MV-4-11 (cell line): ENCODE measurements at places on chromosomes 13 and 19.

DNA sequence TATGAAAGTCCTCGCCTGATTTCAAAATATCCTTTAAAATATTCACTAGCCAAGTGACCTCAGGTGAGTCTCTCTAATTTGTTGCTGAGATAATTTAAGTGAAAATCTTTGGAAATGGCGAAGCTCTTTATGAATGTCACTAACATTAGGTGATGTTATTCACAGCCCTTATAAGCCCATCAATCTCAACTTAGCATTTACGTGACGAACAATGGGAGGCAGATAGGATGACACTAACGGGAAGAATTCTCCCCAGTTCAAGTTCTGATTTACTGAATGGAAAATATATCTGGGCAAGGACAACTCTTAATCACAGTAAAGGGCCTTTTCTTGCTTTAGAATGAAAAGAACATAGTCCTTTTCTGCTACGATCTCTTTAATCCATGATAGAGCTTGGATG is 378.7 kb downstream of the LIG4 start:
- DNase-seq = no peak

DNA sequence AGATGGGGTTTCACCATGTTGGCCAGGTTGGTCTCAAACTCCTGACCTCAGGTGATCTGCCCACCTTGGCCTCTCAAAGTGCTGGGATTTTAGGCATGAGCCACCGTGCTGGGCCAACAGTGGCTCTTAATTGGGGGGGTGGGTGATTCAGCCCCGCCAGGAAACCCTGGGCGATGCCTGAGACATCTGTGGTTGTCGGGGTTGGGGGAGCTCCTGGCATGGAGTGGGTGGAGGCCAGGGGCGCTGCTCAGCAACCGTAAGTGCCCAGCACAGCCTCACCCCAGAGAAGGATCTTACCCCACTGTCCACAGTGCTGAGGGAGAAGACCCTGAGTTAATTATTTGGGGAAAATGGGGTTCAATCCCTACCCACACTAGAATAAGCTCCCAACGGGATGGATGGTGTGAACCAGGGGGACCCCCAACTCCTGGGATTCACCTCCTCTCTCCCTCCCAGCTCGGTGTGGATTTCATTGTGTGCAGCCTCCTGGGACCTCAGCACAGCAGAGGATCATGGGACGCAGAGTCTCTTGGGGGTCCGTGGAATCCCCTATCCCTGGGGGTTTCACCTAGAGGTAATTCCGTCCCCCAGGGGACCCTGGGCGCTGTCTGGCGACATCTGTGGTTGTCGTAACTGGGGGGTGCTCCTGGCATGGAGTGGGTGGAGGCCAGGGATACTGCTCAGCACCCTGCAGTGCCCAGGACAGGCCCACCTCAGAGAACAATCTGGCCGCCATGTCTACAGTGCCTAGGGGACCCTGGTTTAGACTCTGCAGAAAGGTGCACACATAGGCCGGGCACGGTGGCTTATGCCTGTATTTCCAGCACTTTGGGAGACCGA is 68.9 kb downstream of the GADD45B start:
- no peak for DNase-seq

DNA sequence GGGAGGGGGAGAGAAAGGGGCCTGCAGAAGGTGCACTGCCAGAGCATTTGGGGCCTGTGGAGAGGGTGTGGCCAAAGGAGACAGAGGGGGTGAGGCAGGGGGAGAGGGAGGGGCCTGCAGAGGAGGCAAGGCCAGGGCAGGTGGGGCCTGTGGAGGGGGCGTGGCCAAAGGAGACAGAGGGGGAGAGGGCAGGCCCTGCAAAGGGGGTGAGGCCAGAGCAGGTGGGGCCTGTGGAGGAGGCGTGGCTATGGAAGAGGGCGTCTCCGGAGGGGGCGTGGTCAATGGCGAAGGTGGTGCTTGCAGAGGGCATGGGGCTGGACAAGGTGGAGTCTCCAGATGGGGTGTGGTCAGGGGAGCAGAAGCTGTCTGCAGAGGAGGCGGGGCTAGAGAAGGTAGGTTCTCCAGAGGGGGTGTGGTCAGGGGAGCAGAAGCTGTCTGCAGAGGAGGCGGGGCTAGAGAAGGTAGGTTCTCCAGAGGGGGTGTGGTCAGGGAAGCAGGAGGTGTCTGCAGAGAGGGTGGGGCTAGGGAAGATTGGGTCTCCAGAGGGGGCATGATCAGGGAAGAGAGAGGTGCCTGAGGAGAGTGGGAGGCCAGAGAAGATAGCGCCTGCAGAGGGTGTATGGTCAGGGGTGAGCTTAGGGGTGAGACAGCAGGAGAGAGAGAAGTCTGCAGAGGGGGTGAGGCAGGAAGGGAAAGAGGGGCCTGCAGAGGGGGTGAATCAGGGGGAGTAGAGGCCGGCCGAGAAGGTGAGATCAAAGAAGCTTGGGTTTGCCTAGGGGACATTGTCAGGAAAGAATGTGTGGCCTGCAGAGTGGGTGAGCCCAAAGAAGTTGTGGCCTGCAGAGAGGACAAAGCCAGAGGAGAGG is 3.4 kb downstream of the PRR36 start:
- peak; percentile 95 for DNase-seq

DNA sequence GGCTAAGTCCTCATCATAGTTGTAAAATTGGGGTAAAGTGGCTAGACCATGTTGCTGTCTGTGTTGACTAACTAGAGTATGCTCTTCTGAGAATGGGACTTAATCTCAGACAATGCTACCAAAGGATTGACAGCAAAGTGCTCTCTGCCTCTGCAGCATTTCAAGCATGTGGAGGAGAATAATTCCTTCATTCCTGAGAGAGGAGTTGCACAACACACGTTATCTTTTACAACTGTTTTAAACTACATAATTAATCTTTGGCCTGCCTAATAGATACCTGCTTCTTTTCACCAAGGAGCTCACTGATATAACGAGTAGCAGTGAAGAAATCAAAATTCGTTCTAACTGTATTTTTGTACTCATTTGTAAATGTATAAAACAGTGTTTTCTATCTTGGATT is 2172.2 kb downstream of the PCDH9 start:
- DNase-seq = no peak

GRCh38 chr13:22789916-22790315 is 390.9 kb upstream of the SGCG start:
- no peak for DNase-seq

GRCh38 chr19:28039677-28040381 is 1173.1 kb downstream of the UQCRFS1 start:
- DNase-seq = no peak

GRCh38 chr19:54149021-54149812 is 10.3 kb downstream of the LENG1 start:
- DNase-seq = no peak

DNA sequence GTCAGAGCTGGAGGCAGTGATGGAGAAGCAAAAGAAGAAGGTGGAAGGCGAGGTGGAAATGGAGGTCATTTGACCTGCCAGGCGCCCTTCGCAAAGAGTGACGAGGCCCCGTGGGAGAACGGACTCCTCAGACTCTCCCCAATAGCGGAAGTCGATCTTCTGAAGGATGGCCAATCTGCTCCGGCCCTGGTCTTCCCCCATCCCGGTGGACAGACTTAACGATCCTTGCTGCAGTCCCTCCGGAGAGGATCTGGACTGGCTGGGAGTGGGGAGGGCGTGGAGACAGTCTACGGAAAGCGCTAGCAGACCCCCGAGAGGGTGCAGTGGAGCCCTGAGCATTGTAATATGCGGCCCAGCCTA is 11.9 kb downstream of the EPS8L1 start:
- DNase-seq = no peak

DNA sequence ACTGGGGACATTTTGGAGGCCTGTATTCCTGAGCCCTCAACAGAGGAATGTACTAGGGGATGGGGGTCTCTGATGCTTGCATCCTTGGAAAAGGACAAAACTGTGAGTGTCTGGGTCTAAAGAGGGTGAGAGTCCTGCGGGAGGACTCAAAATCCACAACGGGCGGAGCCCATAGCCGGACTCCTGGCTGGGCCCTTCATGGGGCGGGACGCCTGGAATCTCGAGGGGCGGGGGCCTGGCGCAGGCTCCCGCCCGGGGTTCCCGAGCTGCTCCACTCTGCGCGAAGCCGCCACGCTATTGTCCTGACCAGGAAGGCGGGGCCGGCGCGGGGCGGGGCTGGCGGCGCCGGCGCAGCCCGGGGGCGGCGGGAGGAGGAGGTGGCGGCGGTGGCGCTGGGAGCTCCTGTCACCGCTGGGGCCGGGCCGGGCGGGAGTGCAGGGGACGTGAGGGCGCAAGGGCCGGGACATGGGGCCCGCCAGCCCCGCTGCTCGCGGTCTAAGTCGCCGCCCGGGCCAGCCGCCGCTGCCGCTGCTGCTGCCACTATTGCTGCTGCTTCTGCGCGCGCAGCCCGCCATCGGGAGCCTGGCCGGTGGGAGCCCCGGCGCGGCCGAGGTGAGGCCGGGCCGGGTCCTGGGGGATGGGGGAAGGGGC is at the start of gene APLP1:
APLP1 (plus strand) TSS at position 403 of the 651 bp plus-strand sequence; CDS start at position 466, 63 bp downstream.
- peak; percentile 19 for DNase-seq

- no peak for DNase-seq
Observed at GRCh38 chr13:60603049-60603448, 206.0 kb downstream of the TDRD3 start.

DNA sequence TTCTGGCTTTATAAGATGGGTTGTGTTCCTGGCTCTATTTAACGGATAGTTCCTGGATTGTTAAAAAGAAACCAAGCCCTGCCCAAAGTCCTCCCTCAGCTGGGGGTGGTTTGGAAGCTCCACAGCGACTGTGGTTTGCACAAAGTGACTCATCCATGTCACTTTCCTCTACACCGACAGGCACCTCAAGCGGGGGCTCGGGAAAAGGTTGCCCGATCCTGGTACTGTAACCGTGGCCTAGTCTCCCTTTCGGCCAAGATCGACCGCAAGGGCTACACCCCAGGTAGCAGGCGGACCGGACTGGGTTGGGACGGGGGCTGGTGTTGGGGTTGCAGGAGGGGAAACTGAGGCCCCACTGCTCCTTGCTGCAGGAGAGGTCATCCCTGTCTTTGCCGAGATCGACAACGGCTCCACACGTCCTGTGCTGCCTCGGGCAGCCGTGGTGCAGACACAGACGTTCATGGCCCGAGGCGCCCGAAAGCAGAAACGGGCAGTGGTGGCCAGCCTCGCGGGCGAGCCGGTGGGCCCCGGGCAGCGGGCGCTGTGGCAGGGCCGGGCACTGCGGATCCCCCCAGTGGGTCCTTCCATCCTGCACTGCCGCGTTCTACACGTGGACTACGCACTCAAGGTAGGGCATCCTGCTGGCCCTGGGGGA is 1.6 kb downstream of the ARRDC2 start:
- DNase-seq = peak; percentile 64

DNA sequence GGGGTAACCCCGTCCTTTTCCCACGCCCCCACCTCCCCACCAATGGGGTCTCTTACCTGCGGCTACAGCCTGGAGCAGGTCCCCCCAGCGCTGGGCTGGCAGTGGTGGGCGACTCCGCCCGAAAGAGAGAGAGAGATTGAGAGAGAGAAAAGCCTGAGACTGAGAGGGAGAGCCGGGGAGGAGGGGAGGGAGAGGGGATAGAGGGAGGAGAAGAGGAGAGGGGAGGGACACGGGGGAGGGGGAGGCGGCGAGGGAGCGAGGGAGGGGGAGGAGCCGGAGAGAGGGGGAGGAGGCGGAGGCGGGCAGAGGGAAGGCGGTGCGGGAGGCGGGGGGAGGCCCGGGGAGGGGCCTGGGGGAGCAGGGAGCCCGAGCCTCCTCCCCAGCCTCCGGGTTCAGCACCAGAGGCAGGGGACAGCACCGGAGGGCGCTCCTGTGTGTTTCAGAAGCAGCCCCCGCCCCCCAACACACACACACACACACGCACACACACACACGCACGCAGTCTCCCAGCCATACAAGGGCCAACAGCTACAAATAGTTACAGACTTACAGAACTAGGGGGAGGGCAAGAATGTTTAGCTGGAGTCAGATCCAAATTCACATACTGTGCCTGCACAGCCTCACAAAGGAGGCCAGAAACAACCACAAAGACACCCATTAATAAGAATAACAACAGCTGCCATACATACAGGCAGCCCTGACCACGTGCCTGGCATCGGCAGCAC is at the start of gene SLC8A2:
SLC8A2 (minus strand) TSS at position 161 of the 725 bp plus-strand sequence. CDS start 5,490 bp downstream, outside the sequence.
- peak; percentile 76 for DNase-seq

DNA sequence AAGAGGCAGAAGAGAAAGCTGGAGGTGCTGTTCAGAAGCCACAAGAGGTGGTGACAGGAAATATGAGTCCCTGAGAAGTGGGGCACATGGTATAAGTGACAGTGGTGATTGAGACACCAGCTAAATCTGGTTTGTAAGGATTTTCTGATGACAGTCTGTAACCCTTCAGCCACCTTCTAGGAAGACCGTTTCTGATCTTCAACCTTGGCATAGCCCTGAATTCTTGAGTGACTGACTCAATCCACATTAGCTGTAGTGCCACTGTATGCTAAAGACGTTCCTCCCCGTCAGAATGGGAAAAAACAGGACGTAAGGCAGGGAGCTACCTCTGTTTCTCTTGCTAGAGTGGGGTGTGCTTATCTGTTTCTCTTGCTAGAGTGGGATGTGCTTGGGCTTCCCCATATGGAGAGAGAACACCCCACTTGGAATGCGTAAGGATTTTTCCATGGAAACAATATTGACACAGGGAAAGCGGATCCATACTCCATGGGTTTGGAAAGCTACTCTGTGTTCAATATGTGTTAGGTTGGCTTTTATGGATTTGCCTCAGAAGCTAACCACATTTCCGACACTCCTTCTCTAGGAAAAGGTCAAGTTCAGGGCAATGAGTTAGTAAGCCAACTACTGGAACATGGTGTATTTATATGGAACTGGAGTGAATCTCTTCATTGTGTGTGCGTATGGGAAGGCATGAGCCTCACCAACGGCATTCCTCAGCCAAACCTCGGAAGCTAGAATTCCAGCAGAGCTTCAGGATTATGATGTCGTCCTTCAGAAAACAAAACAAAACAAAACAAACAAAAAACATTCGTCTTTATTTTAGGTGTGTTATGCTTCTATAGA is 948.8 kb upstream of the SLC10A2 start:
- DNase-seq = no peak

DNA sequence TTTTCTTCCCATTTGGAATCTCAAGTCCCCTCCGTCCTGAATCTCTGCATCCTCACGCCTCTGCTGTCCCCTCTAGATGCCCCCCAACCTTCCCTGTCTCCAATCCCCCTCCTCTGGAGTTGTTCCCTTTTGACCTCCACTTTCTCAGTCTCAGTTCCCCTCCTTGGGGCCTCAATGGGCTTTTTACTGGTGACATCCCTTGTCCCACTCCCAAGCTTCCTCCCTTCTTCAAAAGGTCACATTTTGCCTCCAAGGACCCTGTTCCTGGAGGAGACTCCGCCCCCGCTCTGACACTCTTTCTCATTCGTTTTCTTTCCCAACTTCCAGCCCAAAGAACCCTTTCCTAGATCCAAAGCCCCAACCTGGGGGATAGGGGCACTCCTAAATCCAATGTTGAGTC is 1.0 kb downstream of the AP2S1 start:
- peak; percentile 49 for DNase-seq

DNA sequence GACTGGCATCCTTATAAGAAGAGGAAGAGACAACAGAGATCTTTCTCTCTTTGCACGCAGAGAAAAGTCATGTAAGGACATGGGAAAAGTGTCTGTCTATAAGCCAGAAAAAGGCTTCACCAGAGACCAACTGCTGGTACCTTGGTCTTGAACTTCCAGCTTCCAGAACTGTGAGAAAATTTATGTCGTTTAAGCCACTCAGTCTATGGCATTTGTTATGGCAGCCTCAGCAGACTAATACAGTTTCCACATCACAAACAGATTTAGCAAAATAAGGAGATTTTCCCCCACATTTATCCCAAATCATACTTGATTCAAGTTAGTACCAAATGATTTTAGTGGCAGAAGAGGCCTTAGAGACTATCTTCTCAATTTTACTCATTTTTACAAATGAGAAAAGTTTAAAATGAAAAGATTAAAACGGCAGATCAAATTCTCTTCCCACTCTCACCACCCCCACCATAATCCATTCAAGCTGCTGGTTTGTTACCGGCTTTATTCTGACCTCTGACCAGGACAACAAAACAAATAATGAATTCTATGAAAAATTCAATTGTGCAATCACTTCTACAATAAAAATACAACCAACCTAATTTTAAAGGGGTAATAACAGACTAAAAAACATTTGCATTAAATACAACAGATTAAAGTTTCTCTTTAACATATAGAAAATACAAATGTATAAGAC is 316.3 kb downstream of the TBC1D4 start:
- DNase-seq = no peak
